HS-27A (cell line): ENCODE measurements at places on chromosomes 2 and 18.

GRCh38 chr18:40075616-40076015 is 1879.4 kb upstream of the PIK3C3 start:
- DNase-seq, result no peak

DNA sequence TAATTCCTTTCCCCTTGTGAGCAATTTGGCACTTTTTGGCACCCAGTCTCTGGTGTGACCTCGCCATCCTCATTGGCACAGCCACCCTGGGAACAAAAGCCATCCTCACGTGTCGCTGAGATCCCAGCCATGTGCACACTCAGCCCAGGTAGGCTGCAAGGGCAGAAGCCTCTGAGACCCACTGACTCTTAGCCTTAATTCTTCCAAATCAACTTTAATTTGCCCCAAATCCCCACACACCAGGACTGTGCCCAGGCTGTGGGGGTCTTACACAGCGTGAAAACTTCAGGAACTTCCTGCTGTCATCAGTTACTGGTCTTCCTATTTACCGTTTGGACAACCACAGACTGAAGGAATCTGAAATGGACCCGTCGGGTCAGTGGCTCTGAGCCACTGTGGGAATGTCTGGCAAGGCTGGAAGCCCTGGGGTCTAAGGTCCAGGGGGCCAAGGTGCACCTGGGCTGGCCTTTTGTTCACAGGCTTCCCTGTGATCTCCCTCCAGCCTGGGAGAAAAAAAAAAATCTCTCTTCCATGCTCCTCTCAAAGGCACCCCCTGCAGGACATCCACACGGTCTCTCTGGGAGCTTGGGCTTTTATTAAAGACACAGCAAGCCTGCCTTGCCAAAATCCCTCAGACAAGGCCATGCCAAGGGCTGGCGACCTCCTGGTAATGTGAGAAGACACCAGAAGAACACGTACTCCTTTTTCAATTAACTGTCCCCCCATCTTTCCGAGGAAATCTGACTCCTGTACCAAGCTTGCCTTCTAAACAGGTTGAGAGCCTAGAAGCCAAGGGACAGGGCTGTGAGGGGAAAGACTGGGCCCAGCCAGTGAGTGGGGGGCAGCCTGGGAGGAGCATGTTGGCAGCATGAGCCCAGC is 42.1 kb upstream of the LAPTM4A start:
- peak; percentile 59 for DNase-seq

- no peak for DNase-seq
Measured at GRCh38 chr18:8721716-8722115, 16.4 kb downstream of the MTCL1 start.

DNA sequence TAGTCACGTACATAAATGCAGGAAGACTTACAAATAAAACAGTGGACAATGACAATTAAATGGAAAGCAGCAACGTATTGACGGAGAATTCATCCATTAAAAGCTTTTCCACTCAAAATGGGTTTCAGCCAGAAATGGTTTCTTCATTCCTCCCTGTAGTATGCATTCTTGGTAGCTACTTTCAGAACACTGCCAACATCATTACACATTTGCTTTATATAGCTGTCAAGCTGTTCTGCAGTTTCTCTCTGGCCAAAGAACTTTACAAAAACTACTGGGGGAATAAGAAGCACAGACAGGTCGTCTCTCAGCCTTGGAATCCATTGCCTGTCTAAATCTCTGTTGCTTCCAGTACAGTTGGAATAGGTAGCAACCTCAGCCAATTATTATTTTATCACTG is 84.1 kb upstream of the NCKAP5 start:
- DNase-seq, result no peak

DNA sequence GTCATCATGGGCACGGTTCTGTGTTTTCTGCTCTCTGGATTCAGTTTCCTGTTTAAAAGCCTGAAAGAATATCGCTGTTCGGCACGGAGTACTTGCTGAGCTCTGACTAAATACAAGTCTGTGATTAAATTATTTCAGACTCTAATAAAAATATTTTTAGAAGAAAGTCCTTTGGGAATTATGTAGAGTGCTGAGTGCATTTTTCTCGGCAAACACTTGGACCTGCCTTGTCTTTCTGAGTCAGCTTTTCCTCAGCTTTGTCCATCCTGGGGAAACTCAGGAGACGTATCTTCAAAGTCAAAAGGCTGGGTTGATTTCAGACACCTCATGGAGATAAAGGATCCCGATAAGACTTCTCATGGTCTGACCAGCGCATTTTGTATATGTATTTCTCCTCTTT is 45.9 kb downstream of the IL1R2 start:
- no peak for DNase-seq

DNA sequence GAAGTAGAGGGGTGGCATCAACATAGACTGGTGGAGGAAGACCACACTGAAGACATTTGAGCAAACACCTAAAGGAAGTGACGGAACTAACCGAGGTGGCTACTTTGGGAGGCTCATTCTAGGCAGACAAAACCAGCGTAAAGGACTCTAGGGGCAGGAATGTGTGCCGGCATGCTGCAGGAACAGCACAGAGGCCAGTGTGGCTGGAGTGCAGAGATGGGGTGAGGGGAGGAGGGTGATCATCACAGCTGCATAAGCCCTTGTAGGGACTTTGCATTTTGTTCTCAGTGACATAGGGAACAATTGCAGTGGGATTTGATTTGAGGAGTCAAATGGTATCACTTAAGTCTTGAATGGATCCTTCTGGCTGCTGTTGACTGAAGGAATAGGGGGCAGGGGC is 253.5 kb downstream of the NCKAP5 start:
- DNase-seq, result no peak

- DNase-seq, result no peak
Measured at GRCh38 chr2:85409845-85410583, at the start of gene CAPG. Gene CAPG (minus strand): TSS chr2:85410366. CDS start chr2:85402145, 8,221 bp downstream.

- DNase-seq, result no peak
Measured at GRCh38 chr2:122007126-122007525, 251.7 kb downstream of the TSN start.

- no peak for DNase-seq
Measured at GRCh38 chr2:71826826-71827523, 320.7 kb downstream of the CYP26B1 start.

GRCh38 chr18:66533693-66534092 is 70.2 kb downstream of the CDH19 start:
- DNase-seq, result no peak

GRCh38 chr2:157441072-157441454 is 2.8 kb downstream of the CYTIP start:
- no peak for DNase-seq

GRCh38 chr2:120964819-120965218 is 229.2 kb downstream of the GLI2 start:
- DNase-seq, result no peak

DNA sequence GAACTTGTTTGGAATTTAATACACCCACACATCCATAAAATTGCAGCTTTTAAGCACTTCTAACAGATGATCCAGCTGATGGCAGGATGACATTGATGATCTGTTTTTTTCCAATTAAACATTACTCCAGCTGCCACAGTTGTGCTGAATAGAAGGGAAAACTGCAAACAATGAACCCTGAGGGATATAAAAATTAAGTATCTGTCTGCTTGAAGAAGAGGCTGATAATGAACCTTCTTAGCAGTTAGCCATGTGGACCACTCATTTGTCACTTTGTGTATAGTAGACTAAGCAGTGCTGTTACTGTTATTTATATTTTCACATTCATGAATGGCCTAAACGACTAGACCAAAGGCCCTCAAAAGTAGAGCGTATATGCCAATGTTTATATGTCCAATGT is 1201.0 kb upstream of the LRRTM1 start:
- no peak for DNase-seq

- no peak for DNase-seq
Measured at GRCh38 chr2:235043762-235044500, 92.1 kb downstream of the SH3BP4 start.

DNA sequence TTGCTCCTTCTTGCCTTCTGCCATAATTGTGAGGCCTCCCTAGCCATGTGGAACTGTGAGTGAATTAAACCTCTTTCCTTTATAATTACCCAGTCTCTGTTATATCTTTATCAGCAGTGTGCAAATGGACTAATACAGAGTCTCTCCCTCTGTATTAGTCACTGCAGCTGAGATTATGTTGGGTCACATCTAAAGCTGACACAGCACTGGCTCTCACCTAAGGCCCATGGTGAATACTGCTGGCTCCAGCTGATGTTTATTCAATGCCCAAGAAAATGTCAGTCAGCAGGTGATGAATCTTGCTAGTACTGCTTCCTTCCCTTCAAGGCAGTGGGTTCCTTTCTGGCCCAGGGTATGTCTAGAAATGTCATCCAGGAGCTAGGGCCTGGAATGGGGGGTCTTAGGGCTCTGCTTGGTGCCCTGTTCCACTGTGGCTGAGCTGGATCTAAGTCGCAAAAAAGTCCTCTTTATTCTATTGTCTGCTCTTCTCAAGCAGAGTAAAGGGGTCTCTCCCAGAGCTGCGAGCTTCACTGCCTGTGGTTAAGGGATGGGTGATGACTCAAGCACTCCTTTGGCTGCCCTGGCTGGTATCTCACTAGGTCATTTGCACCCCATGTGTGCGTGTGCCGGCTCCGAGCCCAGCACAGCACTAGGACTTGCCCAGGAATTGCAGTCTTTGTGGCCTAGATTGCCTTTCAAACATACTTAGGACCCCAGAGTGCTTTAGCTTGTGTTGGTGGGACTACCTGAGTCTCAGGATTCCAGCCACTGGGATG is 29.9 kb downstream of the PPP1R1C start:
- DNase-seq, result no peak

DNA sequence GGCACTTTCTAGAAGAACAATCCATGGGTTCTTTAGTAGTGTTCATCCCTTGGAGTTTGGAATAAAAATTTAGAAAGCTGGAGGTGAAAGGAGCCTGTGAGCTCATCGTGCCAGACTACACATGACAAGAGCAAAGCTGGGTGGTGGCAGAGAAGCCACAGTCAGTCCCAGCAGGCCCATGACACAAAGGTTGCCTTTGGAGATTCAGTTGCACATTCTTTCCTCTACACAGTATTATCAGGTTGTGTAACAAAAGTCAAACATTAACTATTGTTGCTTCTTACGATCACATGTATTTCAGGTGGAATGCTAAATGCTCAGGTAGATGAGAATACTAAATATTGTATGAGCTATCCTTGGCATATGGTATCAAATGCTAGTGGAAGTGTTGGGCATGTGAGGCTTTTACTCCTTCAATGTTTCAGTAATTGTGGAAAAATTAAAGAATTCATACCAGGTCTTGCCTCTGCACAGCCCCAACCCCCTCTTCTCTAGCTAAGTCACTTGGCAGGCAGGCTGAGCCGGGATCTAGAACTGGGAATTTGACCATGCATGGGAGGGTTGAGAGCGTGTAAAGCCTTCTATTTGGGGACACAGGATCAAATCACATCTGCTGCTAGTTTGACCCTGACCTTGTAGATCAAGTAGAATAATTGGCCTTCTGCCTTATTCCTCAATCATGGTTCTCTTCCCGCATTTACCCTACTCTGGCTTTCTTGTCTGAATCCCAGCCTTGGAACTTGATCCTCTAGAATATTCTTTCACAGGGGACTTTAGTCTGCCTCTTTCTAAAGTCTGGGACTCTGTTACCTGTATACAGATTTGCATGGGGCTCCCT is 230.9 kb downstream of the GCA start:
- DNase-seq, result no peak

DNA sequence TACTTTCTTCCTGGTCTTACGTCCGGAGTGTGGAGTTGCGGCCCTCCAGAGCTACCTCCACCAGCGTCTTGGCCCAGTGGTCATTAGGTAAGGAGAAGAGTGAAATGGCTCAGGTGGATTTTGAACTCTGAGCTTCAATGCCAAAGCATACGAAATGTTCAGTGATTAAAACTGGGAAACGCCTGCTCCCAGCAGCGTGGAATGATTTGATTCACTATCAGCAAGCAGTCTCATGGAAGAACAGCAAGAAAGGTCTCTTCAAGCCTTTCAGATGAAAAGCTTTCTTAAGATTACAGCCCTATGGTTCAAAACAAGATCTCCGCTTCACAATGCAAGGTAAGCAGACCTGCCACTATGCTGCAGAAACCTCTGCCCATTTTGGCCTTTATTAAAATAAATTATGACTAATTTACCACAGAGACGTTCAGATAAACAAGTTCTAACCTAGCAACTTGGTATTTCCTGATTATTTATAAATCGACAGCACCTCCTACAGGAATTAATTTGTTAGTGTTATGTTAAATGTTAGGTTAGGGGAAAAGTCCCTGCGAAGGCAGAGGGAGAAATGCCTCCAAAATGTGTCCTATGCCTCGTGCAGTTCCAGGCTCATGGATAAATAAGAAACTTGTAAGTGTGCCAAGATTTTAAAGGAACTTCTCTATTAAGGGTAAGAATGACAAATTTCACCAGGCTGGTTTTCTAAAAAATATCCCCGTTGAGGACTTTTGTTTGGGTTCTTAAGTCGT is 10.1 kb downstream of the SP9 start:
- DNase-seq, result no peak

GRCh38 chr2:8552293-8552801 is 129.5 kb upstream of the ID2 start:
- DNase-seq, result no peak
